ENCODE measurements at places on chromosomes 2 and 18. TPM values are rescaled to one million over a fixed set of nuclear protein-coding genes. Genes with fewer than 3 reads are reported as not detected.

The EPB41L3 gene
- total RNA-seq: not detected

The SLC11A1 gene
- 1.9 TPM for total RNA-seq

The KYNU gene
- total RNA-seq: 0.75 TPM

The FBXO41 gene
- total RNA-seq: 44.9 TPM

The PPP1R7 gene
- total RNA-seq: 39.5 TPM

The TLX2 gene
- total RNA-seq: 2.5 TPM

The SPAST gene
- total RNA-seq: 48.3 TPM

The UGT1A6 gene
- total RNA-seq: not detected

The GKN2 gene
- not detected for total RNA-seq

The ACTG2 gene
- not detected for total RNA-seq

The ASPRV1 gene
- total RNA-seq: 0.71 TPM

The ABCG5 gene
- not detected for total RNA-seq

The MC4R gene
- not detected for total RNA-seq

The RAB17 gene
- total RNA-seq: 2.9 TPM

The PTPRN gene
- not detected for total RNA-seq

The SPDYA gene
- 0.76 TPM for total RNA-seq

The POTEJ gene
- not detected for total RNA-seq

The MTCL1 gene
- total RNA-seq: 0.43 TPM

The CRACDL gene
- 2.5 TPM for total RNA-seq

The RNF125 gene
- not detected for total RNA-seq

The CRYBA2 gene
- not detected for total RNA-seq

The CYP27C1 gene
- not detected for total RNA-seq

The IL1RN gene
- total RNA-seq: not detected

The CD8B2 gene
- not detected for total RNA-seq

The MAP3K19 gene
- not detected for total RNA-seq

The FRZB gene
- not detected for total RNA-seq

The RAB3GAP1 gene
- 84.6 TPM for total RNA-seq

The NAT8 gene
- total RNA-seq: not detected

The FBLN7 gene
- 0.07 TPM for total RNA-seq

The ARHGEF4 gene
- total RNA-seq: not detected

The C2orf66 gene
- not detected for total RNA-seq

The DOK1 gene
- 24.7 TPM for total RNA-seq

The VWA3B gene
- not detected for total RNA-seq

The ST6GAL2 gene
- 0.82 TPM for total RNA-seq

The CD207 gene
- not detected for total RNA-seq

The OBSL1 gene
- total RNA-seq: not detected

The MATN3 gene
- not detected for total RNA-seq

The GPAT2 gene
- not detected for total RNA-seq

The DNAH7 gene
- 0.14 TPM for total RNA-seq

The C2orf80 gene
- not detected for total RNA-seq
